ENCODE measurements at places on chromosomes 4 and X.
A peak's percentile ranks its signal among the peaks of the same experiment; 100 is the strongest.

GRCh38 chr4:136392576-136392975 lies 1139.7 kb downstream of the PCDH18 start:
- no peak for DNase-seq

DNA sequence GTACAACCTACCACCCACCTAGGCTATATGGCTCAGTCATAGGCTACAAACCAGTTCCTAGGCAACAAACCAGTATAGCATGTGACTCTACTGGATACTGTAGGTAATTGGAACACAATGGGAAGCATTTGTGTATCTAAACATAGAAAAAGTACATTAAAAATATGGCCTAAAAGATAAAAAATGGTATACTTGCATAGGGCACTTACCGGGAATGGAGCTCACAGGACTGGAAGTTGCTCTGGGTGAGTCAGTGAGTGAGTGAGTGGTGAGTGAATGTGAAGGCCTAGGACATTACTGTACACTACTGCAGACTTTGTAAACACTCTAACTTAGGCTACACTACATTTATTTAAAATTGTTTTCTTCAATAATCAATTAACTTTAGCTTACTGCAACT lies 139.2 kb upstream of the RBPJ start:
- no peak for DNase-seq

- DNase-seq, result peak; percentile 34
Measured at GRCh38 chr4:153530284-153530999, 64.3 kb downstream of the TMEM131L start.

DNA sequence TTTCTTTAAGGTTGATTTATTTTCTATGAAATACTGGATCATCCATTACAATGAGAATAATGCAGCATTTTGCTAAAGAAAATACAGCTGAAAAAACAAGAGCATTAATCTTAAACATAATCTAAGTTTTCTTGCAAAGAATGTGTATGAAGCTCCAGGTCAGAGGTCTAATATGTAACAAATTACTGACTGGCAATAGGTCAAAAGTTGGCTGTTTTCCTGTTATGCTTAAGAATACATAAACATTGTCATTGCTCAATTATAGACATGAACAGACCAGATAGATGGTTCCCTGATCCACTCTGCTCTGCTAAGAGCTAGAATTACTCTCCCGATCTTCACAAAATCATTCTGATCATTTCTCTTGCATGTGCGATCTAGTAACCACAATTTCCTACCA lies 718.6 kb downstream of the PDHA2 start:
- DNase-seq, result no peak

- DNase-seq, result no peak
Measured at GRCh38 chr4:83046693-83047473, 11.9 kb downstream of the COPS4 start.

DNA sequence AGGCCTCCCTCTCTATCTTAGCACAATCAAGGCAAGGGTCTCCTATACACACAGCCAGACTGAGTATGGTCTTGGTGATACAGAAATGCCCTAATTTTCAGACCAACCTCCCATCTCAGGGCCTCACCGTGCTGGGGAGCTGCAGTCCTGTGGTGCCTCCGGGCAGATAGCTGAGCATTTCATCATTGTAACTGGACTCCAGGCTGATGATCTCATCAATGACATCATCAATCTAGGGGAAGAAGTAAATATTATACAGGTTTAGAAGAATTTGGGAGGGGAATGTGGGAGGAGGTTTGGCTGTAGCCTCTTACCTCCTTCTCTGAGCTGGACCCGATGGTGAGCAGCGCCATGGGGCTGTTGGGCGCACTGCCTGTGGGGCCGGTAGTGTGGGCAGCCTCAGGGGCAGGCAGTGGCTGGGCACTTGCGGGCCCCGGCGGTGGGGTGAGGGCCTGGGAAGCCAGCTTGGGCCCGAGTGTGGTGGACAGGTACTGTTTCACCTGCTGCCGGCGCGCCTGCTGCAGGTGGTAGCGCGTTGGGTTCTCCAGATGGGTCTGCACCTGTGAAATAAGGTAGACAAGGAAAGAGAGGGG lies 5.2 kb downstream of the TFE3 start:
- DNase-seq, result no peak

GRCh38 chr4:107744532-107744931 lies 24.5 kb upstream of the PAPSS1 start:
- no peak for DNase-seq

DNA sequence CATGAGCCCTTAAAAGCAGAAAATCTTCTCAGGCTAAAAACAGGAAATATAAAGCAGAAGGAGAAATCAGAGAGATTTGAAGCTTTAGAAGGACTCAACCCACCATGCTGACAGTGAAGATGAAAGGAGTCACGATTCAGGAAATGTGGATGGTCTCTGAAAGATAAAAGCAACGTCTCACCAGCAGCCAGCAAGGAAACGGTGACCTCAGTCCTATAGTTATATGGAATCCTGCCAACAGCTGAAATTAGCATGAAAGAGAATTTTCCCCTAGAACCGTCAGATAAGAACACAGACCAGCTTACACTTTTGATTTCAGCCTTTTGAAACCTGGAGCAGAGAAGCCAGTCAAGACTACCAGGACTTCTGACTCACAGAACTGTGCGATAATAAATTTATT lies 715.7 kb upstream of the HTR2C start:
- no peak for DNase-seq

GRCh38 chr4:54218736-54219135 lies 10.4 kb upstream of the PDGFRA start:
- DNase-seq, result no peak

DNA sequence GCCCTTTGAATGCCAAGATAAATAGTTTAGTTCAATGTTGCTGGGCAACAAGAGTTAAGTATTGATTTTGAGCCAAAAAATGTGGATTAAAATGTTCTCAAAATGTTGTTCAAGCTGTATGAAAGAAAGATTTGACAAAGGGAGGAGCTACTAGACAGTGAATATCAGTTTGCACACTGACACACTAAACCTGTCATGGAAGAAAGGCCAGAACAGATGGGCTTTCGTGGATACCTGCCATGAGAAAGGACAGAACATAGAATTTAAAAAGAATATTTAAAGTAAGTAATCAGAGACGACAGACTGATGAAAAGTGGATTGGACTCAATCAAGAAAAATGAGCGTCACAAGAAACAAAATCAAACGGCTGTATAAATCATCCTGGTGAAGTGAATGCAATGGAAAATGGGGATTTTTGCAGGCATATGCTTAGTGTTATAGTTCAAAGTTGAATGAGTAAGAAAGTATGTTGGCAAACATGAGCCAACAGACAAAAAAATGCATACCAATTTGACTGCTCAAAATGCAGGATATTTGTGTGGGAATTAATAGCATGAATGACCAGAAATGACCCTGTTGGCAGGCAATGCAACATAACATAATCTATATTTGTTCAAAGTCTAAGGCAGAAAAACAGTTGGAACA lies 7.4 kb downstream of the PCDH18 start:
- no peak for DNase-seq

DNA sequence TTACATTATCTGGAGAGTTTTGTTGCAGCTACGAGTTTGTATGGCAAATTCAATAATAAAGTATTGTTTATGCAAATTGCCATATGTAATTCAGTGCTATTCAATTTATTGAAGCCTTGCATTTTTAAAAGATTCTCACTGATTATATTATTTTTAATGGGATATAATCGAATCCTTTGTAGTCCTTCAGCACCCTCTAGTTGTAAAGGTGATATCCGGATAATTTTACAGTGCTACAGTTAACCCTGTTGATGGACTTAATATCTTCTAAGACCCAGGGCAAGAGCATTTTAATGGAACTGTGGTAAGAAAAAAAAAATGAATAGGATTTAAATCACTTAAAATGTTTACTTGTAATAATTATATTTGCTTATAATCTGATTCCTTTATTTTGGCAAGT lies 48.5 kb upstream of the GRIA2 start:
- DNase-seq, result no peak

GRCh38 chrX:21973321-21974010 lies 33.0 kb downstream of the SMS start:
- no peak for DNase-seq

- DNase-seq, result no peak
Measured at GRCh38 chrX:9569876-9570301, 105.0 kb downstream of the TBL1X start.

DNA sequence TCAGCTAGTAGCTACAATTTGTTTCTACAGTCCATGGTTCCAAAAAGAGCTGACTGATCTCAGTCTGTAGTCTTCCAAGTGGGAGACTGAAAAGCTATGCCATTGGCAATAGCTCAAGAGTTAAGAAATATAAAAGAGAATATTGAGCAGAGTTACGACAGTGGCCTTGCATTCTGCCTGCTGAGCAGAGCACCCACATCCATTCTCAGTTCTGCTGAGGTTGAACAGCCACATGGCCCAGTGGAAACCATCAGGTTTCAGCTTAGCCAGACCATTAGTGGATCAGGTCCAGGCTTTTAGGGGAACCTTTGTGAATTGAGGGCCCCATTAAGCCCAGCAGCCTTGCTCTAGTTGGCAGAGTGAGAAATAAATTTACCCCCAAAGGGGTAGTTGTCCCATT lies 28.1 kb downstream of the ZNF81 start:
- no peak for DNase-seq

DNA sequence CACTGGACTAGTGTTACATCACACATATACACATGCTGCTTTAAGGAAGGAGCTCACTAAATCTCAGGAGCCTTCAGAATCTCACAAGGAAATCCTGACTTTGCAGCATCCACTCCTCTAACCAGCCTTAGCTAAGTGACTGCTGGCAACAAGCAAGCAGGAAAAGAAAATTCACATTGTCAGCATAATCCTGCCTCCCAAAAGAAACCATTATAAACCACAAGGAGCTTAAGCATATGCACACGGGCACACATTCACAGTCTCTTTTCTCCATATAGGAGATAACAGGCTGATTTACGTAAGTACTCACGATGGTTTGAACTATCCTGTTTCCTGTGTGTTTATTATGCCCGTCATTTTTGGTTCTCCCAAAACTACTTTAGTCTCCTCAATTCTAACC lies 136.3 kb downstream of the TMEM144 start:
- DNase-seq, result no peak

GRCh38 chr4:117965622-117966021 lies 68.7 kb upstream of the NDST3 start:
- DNase-seq, result no peak
